ENCODE measurements at places on chromosomes 7 and 10.

GRCh38 chr10:20489961-20490360 lies 407.1 kb downstream of the NEBL start:
- DNase-seq, result no peak

GRCh38 chr7:8923164-8923806 lies 489.9 kb downstream of the NXPH1 start:
- no peak for DNase-seq

DNA sequence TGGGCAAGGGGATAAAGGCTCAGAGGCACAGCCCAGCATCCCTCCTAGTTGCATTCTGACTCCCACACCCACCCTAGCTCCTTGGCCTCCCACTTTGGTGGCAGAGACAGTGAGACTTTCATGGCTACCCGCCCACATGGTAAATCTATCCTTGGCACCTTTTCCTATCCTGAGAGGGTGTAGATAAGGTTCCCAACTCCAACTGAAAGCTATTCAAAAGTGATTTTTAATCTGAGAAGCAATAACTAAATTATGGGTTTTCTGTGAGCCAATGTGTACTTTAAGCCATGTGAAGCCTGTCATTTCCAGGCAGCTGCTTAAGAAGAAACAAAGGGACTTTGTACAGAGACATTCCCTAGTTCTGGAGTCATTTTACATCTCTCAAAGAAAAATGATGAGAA lies 9.1 kb downstream of the LAMB1 start:
- DNase-seq, result no peak

DNA sequence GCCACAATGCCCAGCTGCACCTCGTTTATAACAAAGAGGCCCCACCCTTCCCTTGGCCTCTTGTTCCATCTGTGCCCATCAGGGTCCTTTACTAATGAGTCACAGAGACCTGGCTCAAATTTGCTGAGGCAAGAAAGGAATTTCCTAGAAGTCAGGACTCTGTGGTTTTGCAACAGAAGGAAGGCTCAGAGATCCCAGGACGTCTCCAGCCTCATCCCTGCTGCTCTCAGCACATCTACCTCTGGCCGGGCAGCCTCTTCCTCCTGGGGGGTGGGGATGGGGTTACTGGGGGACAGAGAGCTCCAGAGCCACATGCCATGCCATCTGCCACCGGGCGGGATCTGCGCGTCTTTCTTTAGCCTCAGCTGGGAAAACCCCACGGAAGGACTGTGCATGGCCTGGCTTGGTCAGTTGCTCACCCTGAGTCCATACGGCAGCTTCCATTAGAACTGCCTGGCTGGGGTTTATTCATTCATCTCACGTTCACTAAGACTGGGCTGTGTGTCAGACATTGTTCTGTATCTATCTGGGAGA lies 41.9 kb upstream of the PSMG3 start:
- DNase-seq, result no peak

DNA sequence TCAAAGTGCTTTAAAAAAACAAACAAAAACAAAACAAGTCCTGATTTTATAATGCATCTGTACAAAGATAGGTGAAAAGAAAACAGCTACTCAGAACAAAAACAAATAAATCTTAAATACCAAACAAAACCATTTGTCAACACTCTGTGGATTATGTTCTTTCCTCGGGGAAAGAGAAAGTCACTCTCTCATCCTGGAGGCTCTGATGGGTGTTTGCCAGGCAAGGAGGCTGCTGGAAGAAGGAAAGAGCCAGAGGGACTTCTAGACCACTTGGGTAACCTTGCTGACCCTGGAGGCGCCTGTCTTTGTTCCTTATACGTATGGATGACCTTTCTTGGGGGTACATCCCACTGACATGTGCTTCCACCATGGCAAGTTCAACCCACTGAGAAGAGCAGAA lies 92.8 kb downstream of the ZRANB1 start:
- DNase-seq, result no peak

DNA sequence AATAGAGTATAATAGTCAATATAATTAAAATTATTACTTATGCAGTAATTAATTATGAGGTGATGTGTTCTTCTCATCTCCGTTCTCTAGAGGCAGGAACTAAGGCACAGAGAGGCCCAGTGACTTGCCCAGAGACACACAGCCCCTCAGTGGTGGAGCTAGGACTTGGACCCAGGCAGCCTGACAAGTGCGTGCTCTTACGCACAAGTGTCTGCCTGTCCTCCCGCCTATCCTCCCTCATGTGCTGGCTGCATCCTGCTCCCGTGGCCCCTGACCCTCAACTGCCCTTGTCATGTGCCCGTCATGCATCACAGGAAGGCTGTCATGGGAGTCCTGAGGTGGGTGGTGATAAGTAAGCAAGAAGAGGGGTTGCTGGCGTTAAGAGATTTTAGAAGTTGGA lies 14.3 kb downstream of the IL2RA start:
- DNase-seq, result peak; percentile 35

DNA sequence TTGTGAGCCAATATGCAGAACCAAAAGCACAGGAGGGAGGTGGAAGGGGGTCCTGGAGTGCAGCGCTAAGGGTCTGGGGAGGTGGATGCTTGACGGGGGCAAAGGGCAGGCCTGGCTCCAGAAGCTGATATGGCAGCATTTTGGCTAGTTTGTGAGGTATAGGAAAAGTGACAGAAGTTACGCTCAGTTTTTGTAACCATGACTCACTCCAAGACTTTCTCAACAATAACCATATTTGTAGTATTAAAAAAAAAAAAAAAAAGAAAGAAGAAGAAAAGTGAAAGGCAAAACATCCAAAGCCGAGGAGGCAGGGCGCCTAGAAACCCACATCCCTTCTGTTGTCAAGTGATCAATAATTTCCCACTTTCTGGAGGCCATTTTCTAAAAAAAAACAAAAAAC lies 92.3 kb downstream of the RNF216 start:
- DNase-seq, result peak; percentile 41

DNA sequence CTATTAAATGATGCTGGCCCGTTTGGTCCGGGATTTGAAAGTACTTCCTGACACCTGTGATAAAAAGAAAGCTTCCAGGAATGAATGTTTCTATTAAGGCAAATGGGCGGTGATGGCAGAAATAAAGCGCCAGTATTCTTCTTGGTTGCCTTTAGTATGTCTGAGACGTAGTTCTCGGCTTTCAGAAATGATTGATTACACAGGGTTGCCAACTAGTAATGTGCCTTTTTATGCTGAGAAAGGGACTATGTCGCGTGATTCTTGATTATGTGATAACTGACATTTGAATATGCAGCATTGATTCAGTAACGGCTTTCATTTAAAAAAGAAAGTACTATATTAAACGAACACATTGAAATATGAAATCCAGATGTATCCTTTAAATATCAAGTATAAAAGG lies 13.9 kb downstream of the ZRANB1 start:
- DNase-seq, result no peak

GRCh38 chr7:152355474-152356057 lies 80.2 kb downstream of the KMT2C start:
- DNase-seq, result no peak

- no peak for DNase-seq
Observed at GRCh38 chr10:110399965-110400933, 95.5 kb upstream of the SMNDC1 start.

DNA sequence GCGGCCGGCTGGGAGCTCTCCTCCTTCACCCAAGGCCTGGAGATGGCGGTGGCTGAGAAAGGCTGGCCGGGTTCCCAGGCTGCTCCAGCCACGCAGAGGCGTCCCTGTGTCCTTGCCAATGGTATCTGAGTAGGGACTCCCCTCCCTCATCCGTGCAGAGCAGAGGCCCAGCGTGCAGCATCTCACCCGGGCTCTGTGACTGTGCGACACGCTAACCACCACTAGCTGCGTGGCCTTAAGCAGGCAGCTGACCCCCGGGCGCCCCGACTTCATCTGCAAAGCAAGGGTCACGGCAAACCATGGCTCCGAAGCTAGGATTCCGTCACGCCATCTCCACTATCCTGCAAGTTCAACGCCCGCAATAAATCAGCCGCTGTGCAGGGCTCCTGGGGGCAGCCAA lies 47.2 kb upstream of the TNRC18 start:
- no peak for DNase-seq

GRCh38 chr7:153061910-153062528 lies 302.5 kb downstream of the ACTR3B start:
- no peak for DNase-seq

DNA sequence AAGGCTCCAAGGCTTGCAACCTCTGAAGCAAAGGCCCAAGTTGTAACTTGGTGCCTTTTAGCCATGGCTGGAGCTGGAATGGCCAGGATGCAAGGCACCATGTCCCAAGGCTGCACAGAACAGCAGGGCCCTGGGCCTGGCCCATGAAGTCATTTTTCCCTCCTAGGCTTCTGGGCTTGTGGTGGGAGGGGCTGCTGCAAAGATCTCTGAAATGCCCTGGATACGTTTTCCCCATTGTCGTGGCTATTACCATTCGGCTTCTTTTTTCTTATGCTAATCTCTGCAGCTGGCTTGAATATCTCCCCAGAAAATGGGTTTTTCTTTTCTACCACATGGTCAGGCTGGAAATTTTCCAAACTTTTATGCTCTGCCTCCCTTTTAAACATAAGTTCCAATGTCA lies 234.2 kb downstream of the CDK14 start:
- no peak for DNase-seq

- no peak for DNase-seq
Observed at GRCh38 chr7:147803151-147803550, 787.4 kb upstream of the C7orf33 start.

- DNase-seq, result no peak
Observed at GRCh38 chr10:73060738-73061635, 35.7 kb downstream of the P4HA1 start.

DNA sequence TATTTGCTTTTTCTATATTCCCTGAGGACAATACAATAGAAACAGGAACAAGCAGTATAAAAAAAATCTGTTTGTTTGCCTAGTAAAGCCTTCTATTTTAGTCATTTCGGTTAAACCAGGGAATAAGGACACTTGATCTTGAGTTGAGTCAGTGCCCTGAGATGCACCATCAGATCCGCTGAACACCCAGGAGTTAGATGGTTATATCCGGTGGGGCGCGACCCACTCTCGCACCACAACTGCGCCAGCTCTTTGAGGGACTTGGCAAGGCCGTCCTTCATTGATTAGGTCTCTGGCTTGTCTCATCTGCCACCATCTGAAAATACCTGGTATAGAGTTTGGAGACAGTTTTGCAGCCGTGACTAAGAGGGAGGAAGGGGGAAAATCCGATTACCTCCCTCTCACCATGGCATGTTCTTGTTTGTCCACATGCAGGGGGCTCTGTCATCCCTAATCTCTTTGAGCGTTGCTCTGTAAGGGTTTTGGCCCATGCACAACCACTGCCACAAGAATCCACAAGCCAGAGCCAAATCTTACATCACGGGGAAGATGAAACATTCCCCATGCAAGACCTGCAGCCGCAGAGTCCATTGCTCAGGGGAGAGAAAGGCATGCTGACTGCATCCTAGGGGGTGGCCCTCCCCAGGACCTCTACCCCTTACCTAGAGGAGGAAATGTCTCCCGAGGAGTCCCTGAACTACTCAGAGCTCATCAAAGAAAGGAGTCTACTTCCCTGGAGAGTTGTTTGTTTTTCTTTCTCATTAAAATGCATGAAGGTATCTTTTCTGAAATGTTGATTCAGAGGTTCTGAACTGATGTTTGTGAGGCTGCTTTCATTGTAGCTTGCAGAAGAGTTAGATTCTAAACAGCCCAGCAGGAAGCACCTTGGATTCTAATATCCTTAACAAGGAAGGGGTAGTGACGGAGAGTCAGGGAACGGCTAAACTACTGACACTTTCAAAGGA lies 101.6 kb upstream of the FAM171A1 start:
- DNase-seq, result no peak

DNA sequence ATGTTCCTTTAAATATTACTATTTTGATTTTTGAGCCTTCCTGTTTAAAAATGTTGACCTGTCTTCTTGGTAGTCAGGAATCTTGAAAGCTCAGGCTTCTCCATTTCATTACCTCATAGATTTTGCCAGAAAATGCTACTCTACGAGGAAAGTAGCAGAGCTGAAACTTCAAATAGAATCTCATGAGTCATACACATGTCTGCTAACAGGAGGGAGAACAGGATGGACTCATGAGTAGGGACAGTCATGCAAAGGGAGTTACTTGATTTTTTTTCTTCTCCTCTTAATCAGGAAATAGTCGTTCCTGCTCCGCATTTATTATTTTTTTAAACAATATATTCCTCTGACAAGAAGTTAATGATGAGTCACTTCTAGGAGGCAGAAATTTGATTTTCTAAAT lies 37.0 kb upstream of the MINDY3 start:
- no peak for DNase-seq

DNA sequence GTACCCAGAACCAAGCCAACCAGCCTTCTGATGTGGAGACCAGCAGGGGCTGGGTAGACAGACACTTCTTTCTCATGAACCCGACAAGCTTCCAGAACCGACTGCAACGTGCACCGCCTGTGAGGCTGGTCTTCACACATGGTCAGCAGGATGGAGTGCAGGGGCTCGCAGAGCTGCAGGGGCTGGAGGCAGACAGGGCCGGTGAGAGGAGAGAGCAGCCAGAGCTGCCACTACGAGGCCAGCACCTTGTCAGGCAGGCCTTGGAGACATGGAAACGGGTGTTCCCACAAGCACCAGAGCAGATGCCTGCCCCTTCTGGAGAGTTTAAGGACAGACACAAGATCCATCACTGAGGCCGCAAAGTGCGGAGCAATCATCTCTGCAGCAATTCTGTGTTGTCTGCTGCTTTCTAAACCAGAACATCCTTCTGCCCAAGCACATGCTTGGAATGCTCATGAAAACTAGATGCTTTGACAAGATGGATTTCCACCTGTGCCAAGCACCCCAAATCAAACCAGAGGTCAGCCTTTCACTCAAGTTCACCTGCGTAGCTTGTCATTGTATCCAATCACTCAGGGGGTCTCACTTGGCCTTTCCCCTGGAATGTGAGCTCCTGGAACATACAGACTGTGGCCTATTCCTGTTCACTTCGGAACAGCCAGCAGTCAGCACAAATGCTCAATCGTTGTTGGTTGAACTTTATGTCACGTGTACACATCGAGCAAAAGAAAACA lies 32.2 kb downstream of the FRMPD2 start:
- no peak for DNase-seq

- no peak for DNase-seq
Observed at GRCh38 chr7:99326408-99326782, 697 bp downstream of the ARPC1A start.

- no peak for DNase-seq
Observed at GRCh38 chr7:34198231-34198641, 292.9 kb downstream of the BMPER start.

GRCh38 chr7:4951903-4952636 lies 6.9 kb downstream of the MMD2 start:
- no peak for DNase-seq

GRCh38 chr7:110142939-110143526 lies 947.9 kb upstream of the LRRN3 start:
- no peak for DNase-seq
